AG10803 (cell line): ENCODE measurements at places on chromosomes 1 and 21.

DNA sequence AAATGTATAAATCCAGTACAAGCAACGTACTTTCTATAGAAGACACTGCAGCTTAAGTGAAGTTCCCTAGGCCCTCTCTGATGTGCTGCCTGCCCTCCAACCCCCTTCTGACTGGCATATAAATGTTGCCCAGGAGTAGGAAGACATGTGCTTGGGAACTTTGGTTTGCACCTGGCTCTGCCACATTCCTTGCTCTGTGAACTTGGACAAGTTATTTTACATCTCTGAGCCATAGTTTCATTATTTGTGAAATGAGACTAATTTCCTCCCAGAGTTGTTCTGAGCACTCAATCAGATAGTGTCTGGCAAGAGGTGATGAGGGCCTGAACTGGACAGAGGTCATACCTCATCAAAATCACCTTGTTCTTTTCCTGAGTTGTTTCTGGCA lies 3.5 kb upstream of the PHC2 start:
- no peak for DNase-seq

DNA sequence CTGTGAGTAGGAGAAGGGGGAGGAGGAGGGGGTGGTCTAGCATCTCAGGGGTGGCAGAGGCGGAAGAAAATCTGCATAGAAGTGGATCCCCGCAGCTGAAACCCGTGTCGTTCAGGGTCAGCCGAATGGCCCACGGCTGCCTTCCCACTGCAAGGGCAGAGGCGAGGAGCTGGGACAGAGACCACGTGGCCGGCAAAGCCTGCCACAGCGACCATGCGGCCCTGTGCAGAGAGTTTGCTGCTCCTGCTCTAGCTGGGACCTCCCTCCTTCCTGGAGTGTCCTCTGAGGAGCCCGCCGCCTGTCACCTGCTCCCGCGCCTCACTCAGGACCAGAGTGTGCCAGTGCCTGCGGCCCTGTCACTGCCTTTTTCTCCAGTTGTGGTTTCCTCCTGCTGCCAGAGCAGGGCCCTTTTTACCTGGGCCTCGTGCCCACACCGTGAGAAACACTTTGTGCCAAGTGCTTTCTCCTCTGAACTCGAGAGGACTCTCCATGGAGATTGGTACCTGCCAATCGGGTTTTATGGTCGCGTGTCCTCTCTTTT lies 5.4 kb upstream of the TRPM2 start:
- DNase-seq, result no peak

DNA sequence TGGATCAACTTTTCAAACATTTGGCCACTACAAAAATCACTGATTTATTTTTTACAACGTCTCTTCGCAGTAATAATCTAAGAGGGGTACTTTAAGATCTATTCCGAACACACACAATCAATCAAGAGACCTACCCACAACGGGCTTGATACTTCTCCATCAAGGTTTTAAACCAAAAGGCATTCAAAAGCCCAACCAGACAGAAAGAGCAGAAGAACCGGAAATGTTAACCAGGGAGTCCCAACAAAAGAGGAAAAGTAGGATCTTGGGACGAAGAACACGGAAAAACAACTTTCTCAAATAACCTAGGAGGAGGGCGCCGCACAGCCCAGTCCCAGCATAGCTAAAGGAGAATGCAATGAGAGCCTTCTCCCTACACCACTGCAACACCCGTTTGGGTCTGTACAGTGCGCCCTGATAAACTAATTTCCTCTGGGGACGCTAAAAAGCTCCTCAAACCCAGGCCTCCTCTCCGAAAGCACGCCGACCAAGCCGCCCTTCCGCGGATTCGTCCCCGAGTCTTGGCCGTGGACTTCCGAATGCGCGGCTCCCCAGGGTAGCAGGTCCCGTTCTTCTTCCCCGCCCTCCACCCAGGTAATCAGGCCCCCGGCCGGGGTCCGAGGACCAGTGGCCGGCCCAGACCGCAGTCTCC lies 623 bp downstream of the RPL22 start:
- DNase-seq, result no peak

DNA sequence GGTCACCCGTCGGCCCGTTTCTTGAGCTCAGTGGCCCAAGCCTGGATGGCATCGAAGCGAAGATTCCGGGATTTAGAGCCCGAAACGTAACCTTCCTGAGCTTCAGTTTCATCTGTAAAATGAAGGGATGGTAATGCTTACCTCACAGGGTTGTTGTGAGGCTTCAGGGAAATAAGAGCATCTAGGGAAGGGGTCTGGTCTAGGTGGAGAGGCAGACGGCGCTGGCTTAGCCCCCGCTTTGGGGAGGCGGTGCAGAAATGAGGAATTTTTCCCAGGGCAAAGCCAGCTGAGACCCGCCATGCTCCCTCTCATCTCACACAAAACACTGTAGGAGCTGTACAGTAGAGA lies 717 bp upstream of the MYCL start:
- DNase-seq, result no peak

DNA sequence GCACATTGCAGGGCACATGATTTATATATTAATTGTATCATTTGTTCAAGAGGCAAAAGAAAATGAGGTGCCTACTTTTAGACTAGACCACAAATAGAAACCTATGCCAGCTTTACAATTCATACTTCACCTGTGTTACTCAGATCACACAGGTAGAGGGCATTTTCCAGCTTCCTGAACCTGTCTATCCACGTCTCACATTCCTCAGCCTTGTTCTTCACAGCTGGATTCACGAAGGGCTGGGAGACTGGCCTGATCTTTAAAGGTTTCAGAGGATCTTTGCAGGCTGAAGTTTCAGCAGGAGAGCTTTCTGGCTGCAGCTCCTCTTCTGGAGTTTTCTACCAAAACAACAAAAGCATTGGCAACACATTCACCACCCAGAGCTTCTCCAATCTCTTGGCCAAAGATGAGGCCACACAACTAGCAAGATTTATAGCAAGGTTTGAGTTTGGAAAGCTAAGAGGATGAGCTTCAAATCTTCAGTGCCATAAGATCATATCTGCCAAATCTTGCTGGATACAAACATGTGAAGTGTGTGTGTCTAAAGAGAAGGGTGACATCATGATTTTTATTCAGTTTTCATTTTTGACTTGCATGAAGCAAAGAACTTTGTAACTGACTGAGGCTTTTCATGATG lies 71.0 kb upstream of the CYP2J2 start:
- no peak for DNase-seq

GRCh38 chr1:156922986-156923669 lies 2.7 kb downstream of the LRRC71 start:
- DNase-seq, result no peak

GRCh38 chr1:3310718-3311400 lies 143.6 kb upstream of the ARHGEF16 start:
- DNase-seq, result no peak

GRCh38 chr1:247536340-247536739 lies at the start of gene OR2C3:
Gene OR2C3 (minus strand): TSS chr1:247536440. CDS start chr1:247532511, 3,929 bp downstream.
- no peak for DNase-seq

DNA sequence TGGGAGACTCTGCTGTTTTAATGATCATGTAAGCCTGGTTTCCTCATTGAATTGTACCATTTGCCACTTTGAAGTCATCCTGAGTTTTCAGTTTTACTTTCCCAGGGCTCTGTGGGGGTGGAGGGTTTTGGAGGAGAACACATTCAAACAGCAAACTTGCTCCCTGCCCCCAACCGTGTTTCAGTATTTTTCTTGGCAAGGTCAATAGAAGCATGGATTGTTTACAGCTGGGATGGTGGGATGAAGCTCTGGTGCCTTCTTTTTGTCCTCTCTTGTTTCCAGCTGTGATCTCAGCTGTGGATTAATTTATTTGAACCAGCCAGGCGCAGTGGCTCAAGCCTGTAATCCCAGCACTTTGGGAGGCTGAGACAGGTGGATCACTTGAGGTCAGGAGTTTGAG lies 54.3 kb upstream of the SERBP1 start:
- no peak for DNase-seq
